ENCODE measurements at places on chromosomes 13 and 19.

GRCh38 chr13:43980587-43980986 is 100.9 kb downstream of the LACC1 start:
- DNase-seq = no peak

DNA sequence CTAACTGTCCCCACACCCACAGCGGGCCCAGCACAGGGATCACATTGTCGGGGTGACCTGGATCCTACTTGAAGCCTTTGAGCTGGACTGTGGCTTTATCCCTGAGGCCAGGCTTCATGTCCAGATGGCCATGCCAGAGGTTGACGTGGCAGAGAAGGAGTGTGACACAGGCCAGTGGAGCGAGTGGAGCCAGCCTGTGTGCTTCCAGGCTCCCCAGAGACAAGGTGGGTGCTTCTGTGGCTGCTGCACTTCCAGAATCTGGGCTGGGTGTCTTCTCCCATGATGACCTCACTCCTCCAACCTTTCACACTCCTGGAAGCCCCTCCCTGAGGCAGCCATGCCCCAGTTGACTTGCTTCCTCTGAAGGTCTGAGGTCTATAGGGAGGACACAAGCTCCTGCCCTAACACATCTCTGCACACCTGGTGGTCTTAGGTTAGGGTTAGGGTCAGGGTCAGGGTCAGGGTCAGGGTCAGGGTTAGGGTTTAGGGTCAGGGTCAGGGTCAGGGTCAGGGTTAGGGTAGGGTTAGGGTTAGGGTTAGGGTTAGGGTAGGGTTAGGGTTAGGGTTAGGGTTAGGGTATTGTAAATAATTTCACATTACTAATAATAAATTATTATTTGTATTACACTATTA is 13.1 kb upstream of the MZF1 start:
- no peak for DNase-seq

DNA sequence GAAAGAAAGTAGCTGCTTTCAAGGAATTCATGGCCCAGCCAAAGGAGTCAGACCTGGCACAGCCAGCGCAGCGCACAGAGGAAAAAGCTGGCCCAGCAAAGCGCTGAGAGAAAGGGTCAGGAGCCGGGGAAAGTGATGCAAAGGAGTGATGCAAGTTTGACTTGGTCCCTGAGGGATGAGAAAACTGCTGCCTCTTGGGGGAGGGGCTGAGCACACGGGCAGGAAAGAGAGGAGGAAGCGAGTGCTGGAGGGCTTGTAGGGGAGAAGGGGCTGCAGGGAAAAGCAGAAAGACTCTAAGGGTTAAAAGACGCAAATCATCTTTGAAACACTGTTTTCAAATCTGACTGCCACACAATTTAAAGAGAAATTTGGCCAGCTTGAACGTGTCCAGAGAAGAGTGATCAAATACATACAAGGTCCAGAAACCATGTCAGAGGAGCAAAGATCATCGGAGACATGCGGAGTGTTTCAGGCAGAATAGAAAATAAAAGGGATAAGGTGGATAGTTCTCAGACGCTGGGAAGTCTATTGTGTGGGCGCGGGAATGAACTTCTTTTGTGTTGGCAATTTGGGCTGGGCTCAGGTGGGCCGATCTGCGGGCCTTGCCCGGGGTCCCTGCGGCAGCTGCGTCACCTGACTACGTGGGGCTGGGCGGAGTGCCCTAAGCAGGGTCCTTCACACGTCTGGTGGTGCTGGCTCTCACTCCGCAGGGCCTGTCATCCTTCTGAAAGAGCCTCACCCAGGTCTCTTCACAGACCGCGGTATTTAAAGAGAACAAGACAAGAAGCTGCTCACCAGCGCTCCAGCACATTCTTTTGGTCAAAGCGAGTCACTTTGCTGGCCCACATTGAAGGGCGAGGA is 18.1 kb downstream of the N4BP2L1 start:
- DNase-seq = no peak

GRCh38 chr19:38713227-38713649 is 31.0 kb downstream of the CAPN12 start:
- no peak for DNase-seq

- no peak for DNase-seq
Measured at GRCh38 chr13:30868799-30869470, 37.1 kb upstream of the MEDAG start.

- DNase-seq = peak; percentile 59
Measured at GRCh38 chr19:8050274-8051096, 2.1 kb upstream of the CCL25 start.

DNA sequence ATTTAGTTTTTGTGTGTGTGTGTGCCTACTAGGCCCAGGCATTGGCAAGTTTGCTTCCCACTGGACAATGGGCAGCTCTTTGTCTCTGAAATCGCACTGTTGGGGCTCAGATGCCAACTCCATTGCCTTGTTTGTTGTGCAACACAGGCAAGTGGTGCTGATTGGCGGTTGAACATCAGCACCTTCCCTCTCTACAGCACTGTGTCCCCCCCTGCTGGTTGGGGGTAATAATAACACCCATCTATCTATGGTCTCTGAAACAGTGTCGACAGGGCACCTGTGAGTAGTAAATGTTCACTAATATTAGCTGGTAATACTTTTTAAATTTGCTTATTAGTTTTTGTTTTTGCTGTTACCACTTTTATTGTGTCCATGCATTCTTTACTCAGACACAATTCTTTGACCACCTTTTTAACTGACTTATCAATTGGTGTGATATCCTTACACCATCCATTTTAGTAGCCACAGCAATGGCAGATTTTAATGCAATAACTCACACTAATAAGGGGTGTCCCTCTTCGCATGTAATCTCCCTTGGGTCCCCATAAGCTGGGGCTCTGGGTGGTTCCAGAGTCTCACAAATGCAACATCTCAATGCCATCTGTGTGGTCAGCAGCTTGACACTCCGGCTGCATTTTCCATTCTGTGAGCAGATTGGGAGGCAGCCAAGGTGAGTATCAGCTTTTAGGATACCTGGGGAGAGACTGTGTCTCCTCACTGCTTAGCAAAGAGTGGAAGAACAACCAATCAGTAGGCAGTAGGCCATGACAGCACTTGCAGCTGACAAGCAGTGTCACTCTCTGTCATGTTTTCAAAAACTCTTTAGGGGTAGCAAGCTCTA is 47.7 kb upstream of the UQCRFS1 start:
- no peak for DNase-seq

GRCh38 chr13:109355875-109356434 is 430.4 kb downstream of the IRS2 start:
- DNase-seq = no peak

DNA sequence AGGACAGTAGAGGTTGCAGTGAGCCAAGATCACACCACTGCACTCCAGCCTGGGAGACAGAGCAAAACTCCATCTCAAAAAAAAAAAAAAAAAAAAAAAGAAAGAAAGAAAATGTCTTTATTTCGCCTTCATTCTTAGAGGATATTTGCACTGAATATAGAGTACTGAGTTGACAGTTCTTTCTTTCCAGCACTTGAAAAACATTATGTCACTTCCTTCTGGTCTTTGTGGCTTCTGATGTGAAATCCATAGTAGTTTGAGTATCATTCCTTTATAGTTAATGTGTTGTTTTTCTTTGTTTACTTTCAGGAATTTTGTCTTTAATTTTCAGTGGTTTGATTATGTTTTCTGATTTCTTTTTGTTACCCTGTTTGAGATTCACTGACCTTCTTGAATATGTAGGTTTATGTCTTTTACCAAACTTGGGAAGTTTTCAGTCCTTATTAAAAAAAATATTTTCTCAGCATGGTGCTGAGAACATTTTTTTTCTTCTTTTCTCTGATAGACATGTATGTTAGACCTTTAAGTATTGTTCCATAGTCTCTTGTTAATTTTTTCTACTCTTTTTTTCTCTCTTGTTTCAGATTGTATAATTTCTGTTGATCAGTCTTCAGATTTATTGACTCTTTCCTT is 50.1 kb downstream of the PCCA start:
- DNase-seq = no peak

DNA sequence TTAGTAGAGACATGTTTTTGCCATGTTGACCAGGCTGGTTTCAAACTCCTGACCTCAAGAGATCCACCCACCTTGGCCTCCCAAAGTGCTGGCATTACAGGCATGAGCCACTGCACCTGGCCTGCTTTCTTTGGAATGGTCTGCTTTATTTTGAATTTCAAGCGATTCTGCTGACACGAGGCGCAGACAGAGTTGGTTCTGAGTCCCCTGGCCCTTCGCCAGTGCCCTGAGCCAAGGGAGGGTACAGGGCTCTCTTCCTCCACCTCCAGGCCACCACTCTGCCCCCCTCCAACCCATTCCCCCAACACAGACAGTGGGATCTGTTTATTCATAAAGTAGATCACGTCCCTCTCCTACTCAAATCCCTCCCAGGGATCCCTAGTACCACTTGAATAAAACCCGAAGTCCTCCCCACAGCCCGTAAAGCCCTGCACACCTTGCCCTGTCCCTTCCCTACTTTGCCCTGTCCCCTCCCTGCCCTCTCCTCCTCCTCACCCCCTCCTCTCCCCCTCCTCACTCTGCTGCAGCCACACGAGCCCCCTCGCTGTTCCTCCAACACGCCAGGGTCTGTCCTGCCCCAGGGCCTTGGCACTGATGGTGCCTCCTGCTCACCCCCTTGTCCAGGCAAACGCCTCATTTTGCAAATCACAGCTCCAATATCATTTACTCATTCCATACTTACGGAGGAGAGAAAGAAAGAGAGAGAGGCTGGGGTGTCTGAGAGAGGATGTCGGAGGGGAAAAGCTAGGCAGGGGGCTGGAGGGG is 22.4 kb downstream of the ZNRF4 start:
- no peak for DNase-seq

DNA sequence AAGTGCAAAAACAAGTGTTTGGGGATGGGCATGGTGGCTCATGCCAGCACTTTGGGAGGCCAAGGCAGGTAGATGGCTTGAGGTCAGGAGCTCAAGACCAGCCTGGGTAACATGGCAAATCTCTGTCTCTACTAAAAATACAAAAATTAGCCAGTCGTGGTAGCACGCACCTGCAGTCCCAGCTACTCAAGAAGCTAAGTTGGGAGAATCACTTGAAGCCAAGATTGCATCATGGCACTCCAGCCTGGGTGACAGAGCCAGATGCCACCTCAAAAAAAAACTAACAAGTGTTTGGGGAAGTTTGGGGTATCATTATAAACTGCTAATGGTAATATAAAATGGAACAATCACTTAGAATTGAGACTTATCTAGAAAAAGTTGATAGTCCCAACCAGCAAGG is 24.6 kb downstream of the XPO4 start:
- DNase-seq = no peak

GRCh38 chr13:109687559-109688448 is 98.6 kb downstream of the IRS2 start:
- DNase-seq = no peak

- DNase-seq = no peak
Measured at GRCh38 chr13:58992478-58993042, 1171.2 kb downstream of the DIAPH3 start.

DNA sequence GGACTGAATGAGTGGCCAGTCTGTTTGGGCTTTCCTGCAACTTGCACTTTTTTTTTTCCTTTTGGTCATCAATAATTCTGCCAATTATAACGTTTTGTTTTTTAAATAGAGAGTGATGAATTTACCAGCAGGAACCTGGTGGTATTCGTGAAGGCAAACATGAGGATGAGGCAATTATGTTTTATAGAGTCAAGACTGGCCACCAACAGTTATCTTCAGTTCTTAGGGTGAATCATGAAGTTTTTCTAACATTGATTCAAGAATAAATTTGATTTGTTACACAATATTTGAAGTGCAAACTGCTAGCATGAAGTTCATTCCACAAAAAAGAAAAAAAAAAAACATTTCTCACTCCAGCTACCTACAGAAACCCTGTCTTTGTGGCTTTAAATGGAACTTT is 244.5 kb downstream of the SPRY2 start:
- DNase-seq = no peak

DNA sequence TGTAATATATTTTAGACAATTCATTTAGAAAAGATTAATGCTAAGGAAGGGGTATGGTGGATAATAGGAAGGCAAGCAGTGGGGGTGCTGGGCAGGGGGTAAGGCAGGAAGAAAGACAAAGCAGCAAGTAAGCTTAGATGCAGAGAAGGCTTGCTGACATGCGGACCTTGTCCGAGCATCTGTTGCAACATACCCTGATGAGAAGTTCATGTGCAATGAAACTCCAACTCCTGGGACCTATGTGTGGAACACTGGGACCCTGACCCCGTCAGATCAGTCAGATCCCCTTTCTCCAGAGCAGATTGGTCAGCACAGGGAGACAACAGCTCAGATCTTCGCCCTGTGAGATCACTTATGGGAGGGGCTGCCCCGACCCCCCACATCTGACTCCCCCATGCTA is 71.3 kb upstream of the ZNF599 start:
- no peak for DNase-seq

DNA sequence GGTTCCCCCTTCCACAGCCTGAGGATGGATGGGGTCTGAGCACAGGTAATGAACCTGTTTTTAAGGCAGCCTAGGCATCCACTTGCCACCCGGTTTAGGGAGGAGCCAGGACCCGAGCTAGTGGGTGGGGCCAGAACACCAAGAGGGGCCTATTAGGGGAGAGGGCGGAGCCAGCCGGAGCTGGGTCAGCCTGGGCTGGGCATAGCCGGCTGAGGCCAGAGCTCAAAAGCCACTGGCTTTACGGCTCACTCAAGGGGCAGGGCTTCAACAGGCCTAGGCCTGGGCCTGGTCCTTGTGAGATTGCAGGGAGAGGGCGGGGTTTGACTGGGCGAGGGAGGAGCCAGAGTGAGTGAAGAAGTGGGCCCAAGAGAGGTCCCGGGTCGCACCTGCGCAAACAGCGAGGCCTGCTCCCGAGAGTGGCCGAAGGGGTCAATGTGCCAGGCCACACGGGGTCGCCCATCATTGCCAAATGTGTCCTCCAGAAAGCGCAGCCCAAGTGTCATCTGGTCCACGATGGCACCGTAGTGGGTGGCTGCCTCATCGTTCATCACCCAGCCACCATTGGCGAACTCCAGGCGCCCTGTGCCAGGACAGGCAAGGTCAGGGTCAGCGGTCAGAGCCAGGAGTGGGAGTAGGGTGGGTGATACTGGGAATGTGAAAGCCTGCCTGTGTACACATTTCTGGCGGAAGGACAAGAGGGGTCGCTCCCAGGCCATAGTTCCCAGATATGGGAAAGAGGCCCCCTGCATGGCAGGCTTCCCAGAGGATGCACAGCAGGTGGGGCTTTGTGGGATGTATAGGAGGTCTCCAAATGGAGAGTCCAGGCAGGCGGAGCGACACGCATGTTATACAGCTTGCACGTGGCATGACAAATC is 1.9 kb downstream of the MAN2B1 start:
- no peak for DNase-seq

GRCh38 chr19:16976446-16976845 is 50.2 kb downstream of the CPAMD8 start:
- DNase-seq = no peak

GRCh38 chr13:48448285-48448958 is 35.5 kb upstream of the LPAR6 start:
- no peak for DNase-seq

- no peak for DNase-seq
Measured at GRCh38 chr19:53849237-53849676, 18.4 kb upstream of the MYADM start.

DNA sequence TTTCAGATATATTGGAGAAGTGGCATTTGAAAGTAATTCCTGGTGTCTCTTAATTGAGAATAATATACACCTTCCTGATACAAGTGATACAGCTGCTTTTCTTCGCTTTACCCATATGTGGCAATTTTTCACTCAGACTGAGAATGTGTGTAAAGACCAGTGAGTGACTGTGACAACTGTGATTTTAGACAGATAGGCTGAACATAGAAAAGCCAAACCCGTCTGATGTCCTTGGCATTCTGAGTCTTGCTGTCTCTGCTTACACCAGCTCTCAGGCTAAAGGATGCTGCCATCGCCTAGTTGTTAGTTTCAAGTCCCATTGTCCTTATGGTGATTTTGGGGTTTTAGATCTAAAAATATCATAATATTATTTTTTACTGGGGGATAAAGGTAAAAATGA is 492.6 kb downstream of the RFC3 start:
- no peak for DNase-seq

- no peak for DNase-seq
Measured at GRCh38 chr13:30697177-30697953, 38.0 kb upstream of the ALOX5AP start.

Measured in activated T-helper 1 cell treated with anti-CD3 and anti-CD28 coated beads, Interleukin-2, amount 50 U/mL, for 16 hours (primary cell).